Astrocyte of the cerebellum (primary cell): ENCODE measurements at places on chromosomes 7 and 10.
A peak's percentile ranks its signal among the peaks of the same experiment; 100 is the strongest.

DNA sequence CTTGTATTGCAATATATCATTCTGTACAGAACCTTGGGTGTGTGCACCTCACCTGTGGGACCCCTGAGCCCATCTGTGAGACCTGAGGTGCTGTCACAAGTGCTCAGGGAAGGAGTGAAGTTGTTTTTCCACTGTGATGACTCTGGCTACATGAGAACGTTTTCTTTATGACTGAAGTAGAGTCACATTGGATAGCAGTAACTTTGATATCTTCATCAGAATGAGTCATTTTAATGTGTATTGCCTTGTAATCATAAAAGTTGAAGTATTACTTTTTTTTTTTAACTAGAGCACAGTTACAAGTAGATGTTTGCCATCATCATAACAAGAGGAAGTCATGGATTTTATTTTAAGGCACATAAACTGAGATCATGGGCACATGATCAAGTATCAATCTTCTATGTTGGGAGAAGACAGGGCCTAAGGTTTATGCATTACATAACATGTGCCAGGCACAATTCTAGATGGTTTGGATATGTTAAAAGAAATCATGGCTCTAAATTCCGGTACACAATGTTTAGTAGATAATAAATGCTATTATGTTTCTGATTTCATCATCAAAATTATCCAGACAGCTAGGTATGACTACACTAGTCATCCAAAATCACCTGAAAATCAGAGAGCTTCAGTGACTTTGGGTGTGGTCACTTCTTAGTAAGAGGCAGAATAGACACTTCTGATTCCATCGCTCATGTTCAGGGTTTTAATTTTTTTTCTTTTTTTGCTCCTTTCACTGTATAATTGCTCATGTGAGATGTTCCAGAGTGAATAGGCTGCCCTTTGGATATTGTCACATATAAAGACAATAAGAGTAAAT is 82.7 kb upstream of the KLF6 start:
- no peak for DNase-seq

DNA sequence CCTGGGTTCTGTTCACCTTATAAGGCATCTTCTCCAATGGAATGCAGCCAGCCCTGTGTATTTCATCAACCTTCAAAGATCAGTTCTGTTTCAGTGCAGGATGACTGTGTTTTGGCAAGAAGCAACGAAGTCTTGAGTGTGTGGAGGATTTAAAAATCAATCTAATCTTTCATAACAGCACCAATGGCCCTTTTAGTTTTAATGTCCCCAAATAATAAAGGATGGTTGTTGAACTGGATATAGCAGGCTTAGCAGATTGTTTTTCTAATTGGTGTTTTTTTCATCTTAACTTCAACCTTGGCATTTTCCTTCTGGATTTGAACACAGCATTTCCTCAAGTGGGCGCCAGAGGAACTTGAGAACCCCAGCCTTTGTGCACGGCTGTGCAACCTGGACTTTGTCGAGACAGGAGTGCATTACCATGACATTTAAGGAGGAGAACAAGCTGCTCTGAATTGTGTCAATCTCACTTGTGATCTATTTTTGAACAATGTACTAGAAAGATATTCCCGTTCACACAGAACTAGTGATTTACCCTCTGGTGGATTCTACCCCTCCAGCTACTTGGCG is 313.3 kb upstream of the AKR1E2 start:
- no peak for DNase-seq

DNA sequence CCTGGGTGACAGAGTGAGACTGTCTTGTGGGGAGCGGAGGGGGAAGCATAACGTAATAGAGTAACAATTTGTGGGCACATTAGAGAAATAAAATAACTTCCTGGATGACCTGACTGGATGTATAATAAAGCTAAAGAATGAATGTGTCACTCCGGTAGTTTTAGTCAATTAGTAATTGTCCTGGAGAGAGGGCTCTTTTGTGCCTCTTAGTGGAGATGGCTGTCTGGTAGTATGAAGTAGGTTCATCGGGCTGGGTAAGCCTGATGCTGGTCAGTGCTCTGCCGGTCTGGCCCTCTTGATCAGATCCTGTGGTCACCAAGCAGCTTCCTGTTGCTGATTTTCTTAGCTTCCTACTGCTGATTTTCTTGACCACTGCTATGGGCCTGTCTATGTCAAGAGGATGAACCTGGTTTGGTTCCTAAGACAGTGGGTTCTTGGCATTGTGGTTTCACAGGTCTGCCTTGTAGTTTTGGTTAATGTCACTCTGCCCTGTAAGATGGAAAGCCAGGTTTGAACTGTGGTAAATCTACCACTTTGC is 34.1 kb downstream of the ZRANB1 start:
- DNase-seq = no peak

DNA sequence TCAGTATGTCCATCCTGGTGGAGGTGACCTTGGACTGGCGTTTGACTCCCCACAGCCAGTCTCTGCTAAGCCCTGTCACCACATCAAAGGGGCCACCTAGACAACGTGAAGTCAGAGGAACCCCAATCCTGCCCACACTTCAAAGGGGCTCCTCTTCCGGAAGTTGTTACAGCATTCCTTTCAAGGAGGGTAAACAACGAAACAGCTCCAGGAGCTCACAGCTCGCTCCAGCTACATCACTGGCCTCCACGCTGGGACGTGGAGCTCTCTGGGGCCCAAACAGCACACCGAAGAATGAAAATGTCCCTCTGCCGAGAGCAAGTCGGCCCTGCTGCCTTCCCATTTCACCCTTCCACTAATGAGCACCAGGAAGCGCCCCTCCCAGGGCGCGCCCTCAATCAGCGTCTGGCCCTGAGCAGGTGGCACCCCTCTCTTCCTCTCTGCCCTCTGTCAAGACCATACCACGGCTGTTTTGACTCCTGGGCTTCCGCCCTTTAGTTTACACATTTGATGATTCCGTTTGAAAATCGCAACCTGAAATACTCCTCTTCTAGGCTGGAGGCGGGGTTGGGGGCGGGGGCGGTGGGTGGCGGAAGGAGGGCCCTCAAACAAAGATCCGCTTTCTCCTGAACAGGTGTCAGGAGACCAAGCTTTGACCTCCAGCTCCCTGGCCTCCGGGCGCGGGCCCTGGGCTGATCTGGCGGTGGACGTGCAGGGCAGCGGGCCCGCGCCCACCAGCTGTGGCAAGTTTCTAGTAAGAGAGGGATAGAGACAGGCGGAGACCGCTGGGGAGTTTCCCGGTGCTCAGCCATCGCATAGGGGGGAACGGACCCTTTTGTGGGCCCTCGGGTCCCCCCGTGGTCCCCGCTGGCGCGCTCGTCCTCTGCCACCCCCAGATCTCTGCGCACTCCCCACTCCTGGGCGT is 53.1 kb upstream of the KDM7A start:
- no peak for DNase-seq

- DNase-seq = no peak
These were observed 4.0 kb downstream of the TUBAL3 start for GRCh38 chr10:5400468-5401240.

DNA sequence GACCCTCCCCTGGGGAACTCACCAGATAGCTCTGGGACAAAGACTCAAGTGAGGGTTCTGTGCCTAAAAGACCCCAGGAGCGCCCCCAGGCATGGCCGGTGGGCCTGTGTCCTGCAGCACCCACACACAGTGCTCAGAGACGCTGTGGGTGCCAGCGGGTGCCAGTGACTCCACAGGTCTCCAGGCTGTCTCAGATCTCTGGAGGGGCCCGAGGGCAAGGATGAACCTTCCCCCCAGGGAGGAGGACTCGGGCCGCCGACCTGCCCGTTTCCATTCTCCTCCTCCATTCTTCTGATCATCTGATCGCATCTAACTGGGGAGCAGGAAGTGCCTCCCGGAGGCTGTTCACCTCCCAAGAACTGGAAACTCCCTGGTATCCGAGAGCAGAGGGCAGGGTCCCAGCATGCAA is 980 bp downstream of the ADAM8 start:
- DNase-seq = no peak

GRCh38 chr10:63525021-63525420 is 3.8 kb downstream of the REEP3 start:
- no peak for DNase-seq

- DNase-seq = no peak
These were observed 15.4 kb downstream of the CUX1 start for GRCh38 chr7:101832685-101833375.

- no peak for DNase-seq
These were observed 271.7 kb downstream of the TCF7L2 start for GRCh38 chr10:113221756-113222168.

DNA sequence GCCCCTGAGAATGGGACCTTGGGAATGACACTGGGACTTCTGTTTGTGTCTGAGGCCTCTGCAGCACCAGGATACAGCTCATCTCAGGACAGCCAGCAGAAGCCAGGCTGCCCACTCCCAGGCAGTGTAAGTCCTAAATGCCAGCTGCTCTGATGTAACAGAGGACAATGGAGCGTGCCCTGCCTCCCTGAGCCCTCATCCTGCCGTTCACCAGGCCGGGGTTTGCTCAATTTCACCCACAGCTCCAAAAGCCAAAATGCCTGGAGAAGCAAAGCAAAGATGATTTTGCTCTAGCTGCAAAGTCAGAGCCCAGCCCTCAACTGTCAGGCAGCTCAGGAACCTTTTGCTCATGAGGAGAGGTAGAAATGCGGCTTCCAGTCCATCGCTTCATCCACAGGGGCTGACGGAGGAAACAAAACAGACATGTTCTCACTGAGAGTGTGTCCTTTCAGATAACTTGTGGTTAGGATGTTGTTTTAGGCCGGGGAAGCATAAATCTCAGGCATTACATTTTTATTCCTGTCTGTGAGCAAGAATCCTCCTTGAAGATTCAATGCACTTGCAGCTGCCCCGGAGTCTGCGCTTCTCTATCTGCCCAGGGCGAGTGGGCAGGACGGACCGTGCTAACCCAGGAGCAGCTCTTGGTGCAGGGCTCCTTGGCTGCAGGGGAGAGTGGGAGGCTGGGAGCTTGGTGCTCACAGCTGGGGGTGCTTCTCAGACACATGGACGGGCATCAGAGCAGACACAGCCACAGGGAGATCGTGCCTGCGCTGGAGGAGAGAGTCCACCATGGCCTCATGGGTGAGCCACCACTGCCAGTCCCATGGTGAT is 83.2 kb upstream of the CHST15 start:
- no peak for DNase-seq

DNA sequence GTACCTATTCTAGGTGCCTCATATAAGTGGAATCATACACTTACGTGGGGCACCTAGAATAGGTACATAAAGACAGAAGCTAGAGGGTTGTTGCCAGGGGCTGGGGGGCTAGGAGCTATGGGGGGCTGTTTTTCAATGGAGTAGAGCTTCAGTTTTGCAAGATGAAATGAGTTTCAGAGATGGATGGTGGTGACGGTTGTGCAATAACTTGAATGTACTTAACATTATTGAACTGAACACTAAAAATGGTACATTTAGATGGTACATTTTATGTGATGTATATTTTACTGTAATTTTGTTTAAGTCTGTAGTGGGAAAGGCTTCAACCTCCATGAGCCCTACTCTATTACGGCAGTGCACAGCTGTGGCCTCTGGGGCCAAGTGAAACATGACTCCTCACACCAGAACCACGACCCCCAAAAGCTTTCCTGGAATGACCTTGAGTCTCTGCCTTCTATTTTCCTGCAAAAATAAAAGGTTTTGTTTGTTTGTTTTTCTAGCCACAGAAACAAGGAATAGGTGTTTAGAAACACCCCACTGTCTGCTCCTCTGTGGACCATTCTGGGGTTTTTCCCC is 147.3 kb upstream of the PLXNA4 start:
- no peak for DNase-seq

- no peak for DNase-seq
These were observed 500.7 kb downstream of the TCERG1L start for GRCh38 chr10:130810856-130811255.

GRCh38 chr7:117155694-117156093 is 167.2 kb downstream of the WNT2 start:
- no peak for DNase-seq

- DNase-seq = peak; percentile 9
These were observed 476.2 kb upstream of the FZD8 start for GRCh38 chr10:36118314-36118713.

GRCh38 chr10:110214371-110214826 is 7.0 kb downstream of the MXI1 start:
- DNase-seq = peak; percentile 34

DNA sequence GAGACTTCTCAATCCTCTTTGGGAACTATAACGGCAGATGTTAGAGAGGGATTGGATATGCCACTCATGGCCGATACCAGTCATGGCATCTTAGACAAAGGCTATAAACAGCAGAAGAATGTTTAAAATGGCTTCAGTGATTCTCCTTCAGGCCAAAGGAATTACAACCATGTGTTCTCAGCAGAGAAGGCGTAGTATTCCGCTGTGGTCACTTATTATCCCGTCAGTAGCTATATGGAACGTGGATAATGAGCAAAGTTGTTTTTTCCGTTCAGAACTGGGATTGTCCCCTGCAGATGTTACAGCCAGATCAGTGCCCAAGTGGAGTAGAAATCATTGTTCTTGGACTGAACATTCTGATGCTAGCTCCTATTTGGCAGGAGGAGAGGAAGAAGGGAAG is 43.1 kb downstream of the TEX36 start:
- DNase-seq = no peak

- DNase-seq = no peak
These were observed 199.8 kb downstream of the MAD1L1 start for GRCh38 chr7:2032876-2033407.

DNA sequence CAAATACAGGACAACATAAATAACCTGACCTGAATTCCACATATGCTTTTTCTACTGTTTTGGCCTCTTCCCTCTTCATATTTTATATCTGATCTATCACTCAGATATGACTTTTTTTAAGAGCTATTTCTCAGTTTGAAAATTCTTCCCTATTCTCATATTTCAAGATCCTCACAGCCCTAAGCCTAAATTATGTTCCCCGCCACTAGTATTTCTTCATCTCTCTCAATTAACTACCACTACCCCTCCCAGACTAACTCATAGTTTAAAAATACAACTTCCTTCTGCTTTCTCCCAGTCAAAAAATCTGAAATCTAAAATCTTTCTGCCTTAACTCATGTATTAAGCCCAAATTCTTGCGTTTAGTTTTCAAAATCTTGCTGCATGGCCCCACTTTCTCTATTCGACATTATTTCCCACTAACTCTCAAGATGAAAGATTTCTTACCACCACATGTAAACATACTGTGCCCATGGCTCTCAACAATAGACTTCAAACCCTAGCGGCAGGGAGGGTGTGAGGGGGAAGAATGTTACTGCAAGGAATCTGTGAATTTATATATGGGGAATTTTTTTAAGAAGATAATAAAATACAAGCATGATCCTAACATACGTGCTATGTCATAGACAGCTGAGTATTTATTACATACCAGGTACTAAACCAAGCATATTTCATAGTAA is 64.6 kb downstream of the TFEC start:
- no peak for DNase-seq
